ENCODE measurements at places on chromosomes 3 and 15.
A peak's percentile ranks its signal among the peaks of the same experiment; 100 is the strongest.

- H3K4me3 ChIP-seq: no peak overlapping the region
- DNase-seq: no peak
- no peaks in the 10 kb centered on the region for H3K36me3 ChIP-seq
- H3K27me3 ChIP-seq: no peaks in the 10 kb centered on the region
Measured at GRCh38 chr15:23079766-23080165, 40.4 kb upstream of the TUBGCP5 start.

GRCh38 chr3:188754267-188754666 is 417.5 kb upstream of the TPRG1 start:
- no peak for DNase-seq
- no peak overlapping the region for H3K4me3 ChIP-seq
- H3K4me1 ChIP-seq: peaks cover 7% of the 10 kb centered on the region
- no peaks in the 10 kb centered on the region for H3K27me3 ChIP-seq
- H3K36me3 ChIP-seq: no peaks in the 10 kb centered on the region

DNA sequence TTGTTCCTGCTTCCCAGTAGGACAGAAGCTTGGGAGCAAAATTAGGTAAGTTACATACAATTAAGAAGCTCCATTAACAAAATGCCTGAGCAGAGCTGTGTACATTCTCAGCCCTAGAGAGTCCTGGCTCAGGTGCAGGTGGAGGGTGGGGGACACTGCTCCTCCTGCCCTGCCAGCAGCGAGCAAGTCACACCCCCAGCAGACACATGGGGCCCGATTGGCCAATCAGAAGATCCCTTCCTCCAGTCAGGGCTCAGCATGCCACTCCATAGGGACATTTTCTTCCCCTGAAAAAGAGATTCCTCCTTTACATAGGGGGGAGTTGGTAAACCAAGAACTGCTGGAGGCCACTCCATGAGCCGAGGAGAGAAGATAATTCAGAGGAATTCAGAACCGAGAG is 62.1 kb downstream of the PLXNA1 start:
- no peaks in the 10 kb centered on the region for H3K27me3 ChIP-seq
- no peaks in the 10 kb centered on the region for H3K36me3 ChIP-seq
- no peaks in the 10 kb centered on the region for H3K4me1 ChIP-seq
- H3K4me3 ChIP-seq: no peak overlapping the region
- DNase-seq: no peak

- H3K4me3 ChIP-seq: no peak overlapping the region
- H3K4me1 ChIP-seq: peaks cover 43% of the 10 kb centered on the region
- no peaks in the 10 kb centered on the region for H3K36me3 ChIP-seq
- H3K27ac ChIP-seq: peak overlapping the region; percentile 72
- H3K27me3 ChIP-seq: no peaks in the 10 kb centered on the region
Measured at GRCh38 chr3:42999212-42999611, 20.1 kb downstream of the GASK1A start.

DNA sequence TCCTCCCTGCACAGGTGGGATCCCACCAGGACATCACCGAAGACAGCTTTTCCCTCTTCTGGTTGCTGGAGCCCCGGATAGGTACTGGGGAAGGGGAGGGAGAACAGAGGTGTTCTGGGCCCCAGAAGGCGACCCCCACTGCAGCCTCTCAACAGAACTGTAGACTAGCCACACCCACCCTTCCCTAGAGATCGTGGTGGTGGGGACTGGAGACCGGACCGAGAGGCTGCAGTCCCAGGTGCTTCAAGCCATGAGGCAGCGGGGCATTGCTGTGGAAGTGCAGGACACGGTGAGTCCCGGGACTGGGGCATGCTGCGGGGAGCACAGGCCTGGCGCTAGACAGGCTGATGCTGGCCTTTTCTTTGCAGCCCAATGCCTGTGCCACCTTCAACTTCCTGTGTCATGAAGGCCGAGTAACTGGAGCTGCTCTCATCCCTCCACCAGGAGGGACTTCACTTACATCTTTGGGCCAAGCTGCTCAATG is 809 bp downstream of the NDUFAF3 start:
- no peak for DNase-seq
- H3K27ac ChIP-seq: peak overlapping the region; percentile 100
- no peaks in the 10 kb centered on the region for H3K27me3 ChIP-seq
- peaks cover 41% of the 10 kb centered on the region for H3K36me3 ChIP-seq

Measured in right atrium auricular region (tissue), 2 donors.